ENCODE measurements at places on chromosomes 13 and 19. TPM values are rescaled to one million over a fixed set of nuclear protein-coding genes. Genes with fewer than 3 reads are reported as not detected.

GRCh38 chr13:46492946-46493345 lies 60.0 kb upstream of the LRCH1 start:
- no peak for DNase-seq

GRCh38 chr19:13778847-13779246 lies 4.6 kb downstream of the C19orf53 start:
- no peak for DNase-seq

GRCh38 chr19:22612316-22612715 lies 21.8 kb upstream of the ZNF492 start:
- no peak for DNase-seq

DNA sequence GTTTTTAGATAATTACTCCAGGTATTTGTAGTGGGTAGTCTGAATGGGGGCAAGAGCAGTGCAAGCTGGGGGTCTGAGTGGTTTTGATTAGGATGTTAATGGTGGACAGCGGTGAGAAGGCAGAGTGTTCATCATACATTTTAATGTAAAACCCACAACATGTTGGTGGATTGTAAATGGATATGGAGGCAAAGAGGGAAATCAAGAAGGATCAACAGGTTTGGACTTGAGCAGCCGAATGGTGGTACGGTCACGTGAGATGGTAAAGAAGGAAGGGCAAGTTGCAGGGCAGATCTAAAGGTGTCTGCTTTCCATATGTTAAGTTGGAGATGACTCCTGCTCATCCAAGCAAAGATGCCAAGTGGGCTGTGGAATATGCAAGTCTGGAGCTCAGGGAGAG lies 9.5 kb downstream of the ZNF30 start:
- DNase-seq = no peak

The LRRC25 gene
- polyA plus RNA-seq = 1.6 TPM

DNA sequence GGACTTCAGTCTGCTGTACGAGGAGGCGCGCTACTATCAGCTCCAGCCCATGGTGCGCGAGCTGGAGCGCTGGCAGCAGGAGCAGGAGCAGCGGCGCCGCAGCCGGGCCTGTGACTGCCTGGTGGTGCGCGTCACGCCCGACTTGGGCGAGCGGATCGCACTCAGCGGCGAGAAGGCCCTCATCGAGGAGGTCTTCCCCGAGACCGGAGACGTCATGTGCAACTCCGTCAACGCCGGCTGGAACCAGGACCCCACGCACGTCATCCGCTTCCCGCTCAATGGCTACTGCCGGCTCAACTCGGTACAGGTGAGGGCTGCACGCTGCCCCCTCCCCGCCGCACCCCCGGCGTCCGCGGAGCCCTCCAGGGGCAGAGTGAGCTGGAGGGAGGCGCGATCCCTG lies 14.6 kb downstream of the KCTD15 start:
- no peak for DNase-seq

The F2RL3 gene
- polyA plus RNA-seq = 0.19 TPM

The BORA gene
- polyA plus RNA-seq = 2.9 TPM

DNA sequence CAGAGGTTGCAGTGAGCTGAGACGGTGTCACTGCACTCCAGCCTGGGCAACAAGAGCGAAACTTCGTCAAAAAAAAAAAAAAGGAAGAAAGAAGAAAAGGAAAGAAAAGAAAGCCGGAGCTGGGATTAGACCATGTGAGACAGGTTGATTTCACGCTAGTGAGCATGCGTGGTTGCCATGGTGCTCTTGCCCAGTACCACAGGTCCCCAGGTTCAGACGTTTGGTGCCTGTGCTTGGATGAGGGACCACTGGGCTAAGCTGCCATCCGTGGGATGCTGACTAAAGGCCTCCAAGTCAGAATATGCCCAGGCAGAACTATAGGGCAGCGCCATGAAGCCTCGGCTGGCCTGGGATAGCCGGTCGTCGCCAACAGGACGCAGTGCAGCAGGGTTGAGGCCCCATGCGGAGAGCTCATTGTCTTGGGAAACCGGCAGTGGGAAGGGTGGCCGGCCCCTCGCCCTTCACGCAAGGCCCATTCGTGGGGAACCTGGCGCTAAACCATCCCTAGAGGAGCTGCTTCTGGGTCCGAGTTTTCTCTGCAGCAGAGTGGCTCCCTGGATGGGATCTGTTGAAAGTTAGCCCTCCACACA lies 7.2 kb upstream of the TEX101 start:
- DNase-seq = no peak

DNA sequence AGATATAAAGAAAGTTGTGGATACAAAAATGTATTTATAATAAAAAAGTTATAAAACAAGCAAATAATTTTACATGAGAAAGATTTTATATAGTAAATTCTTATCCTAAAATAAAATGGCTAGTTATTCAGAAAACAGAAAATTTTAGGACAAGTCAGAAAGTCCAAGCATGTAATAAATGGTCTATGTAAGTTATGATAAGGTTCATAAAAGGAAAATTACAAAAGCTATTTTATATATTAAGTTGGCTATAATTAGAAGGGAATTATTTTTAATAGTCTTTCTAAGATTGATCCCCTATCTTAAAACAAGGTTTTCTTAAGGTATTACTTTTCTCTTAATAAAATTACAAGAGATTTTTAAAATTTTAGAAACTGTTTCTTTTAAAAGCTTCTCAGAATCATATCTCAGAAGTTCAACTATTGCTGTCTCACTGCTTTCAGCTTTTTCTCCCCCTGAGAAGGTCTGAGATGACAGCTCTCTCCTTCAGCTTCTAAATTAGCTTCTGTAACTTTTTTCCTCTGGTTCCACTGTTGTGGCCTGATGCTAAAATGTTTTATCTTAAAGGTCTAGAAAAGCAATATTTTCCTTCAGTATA lies 8.7 kb downstream of the CCDC169 start:
- no peak for DNase-seq

DNA sequence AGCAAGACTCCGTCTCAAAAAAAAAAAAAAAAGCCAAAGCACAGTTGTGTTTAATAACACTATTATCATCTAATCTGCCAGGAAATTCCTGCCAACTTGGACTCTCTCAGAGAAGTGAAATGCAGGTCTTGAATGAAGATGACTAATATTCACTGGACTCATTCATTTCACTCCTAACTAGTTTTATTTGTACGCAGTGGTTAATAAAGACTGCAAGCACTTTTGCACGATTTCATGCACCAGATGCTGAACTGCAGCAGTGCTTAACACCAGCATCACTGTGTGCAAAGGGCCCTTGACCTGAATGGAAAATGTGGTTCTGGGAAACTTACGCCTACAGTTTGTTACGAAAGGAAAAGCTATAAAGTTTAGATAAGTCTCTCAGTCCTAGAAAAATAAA lies 63.3 kb downstream of the DHRS12 start:
- no peak for DNase-seq

DNA sequence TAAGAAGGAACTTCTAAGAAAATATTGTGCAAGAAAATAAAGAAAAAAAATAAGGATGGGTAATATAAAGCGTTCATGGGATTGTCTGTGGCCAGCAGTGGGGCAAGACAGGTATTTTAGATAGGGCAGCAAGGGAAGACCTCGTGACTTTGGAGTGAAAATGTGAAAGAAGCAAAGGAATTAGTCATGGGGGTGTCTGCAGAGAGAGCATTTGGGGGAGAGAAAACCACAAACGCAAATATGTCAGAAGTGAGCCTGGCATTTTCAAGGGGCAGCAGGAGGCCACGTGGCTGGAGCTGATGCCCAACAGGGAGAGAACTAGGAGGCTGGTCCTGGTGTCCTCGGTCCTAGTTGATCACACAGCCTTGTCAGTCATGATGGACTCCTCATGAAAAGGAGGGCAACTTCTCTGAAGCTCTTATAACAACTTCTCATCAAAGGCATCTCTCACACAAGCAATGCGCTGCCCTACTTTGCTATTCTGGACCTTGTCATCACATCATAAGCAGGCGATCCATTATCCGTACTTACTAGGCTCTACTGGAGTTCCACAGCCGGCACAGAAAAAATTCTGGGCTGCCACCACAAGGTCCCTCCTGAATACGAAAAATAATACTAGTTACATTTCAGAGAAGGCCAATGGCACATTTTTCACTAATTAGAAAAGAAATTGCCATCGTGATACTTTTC lies 31.0 kb downstream of the RUBCNL start:
- DNase-seq = no peak

DNA sequence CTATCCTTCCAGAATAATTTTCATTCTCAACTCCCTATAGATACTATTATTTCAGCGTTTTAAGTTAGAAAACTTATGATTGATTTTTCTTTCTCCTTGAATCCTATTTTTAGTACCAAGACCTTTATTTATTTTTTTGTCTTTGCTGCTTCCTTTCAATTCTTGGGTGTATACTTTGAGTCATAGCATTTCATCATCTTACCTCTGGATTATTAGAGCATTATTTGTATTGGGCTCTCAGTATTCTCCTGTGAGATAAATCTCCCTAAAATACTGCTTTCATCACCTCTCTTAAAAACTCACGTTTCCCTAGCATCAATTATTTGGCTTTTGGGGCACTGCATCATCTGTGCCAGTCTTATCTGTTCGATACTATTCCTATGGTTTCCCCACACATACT lies 222.8 kb downstream of the POSTN start:
- DNase-seq = no peak

The DEDD2 gene
- polyA plus RNA-seq = 13.3 TPM

The RGL3 gene
- 0.40 TPM for polyA plus RNA-seq

- DNase-seq = peak; percentile 48
Observed at GRCh38 chr19:43755256-43755801, 567 bp upstream of the SMG9 start.

DNA sequence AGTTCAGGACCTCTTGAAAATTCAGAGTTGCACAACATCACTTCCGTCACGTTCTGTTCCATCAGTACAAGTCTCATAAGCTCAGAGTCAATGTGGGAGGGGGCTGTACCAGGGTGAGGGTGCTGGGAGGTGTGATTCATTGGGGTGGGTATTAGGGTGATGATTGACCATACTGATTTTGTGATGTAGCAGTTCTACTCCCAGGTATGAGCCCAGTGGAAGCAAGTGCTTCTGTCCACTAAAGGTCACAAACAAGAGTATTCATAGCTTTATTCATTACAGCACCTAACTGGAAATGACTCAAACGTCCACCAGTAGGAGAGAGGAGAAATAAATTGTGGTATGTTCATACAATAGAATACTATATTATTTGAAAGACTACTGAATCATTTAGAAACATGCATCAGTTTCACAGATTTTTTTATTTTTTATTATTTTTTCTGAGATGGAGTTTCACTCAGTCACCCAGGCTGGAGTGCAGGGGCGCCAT lies 12.1 kb upstream of the UPF3A start:
- no peak for DNase-seq
